Fibroblast of lung (primary cell): ENCODE measurements at places on chromosomes 12 and 14. TPM values are rescaled to one million over a fixed set of nuclear protein-coding genes. Genes with fewer than 3 reads are reported as not detected.

Gene CLEC6A
- not detected in 2 replicates for total RNA-seq

Gene MMP14
- 346 and 375 TPM in 2 replicates for total RNA-seq

Gene GUCY2C
- not detected in 2 replicates for total RNA-seq

Gene NKX2-1
- total RNA-seq: not detected in 2 replicates

Gene RD3L
- total RNA-seq: not detected in 2 replicates

Gene FICD
- 8.2 and 8.6 TPM in 2 replicates for total RNA-seq

Gene LALBA
- total RNA-seq: not detected in 2 replicates

Gene RNU7-1
- not detected in 2 replicates for total RNA-seq

Gene CEBPE
- total RNA-seq: not detected in 2 replicates

Gene HSPA2
- total RNA-seq: 9.9 and 12.8 TPM in 2 replicates

Gene FNTB
- 6.9 and 8.8 TPM in 2 replicates for total RNA-seq

Gene A2M
- total RNA-seq: 95.0 and 239 TPM in 2 replicates

Gene STYK1
- under 0.01 TPM in 1 of 2 replicates, not detected in the other for total RNA-seq

Gene RNASE4
- total RNA-seq: 20.0 and 22.1 TPM in 2 replicates

Gene ANKS1B
- total RNA-seq: 0.51 and 0.83 TPM in 2 replicates

Gene KIF26A
- under 0.01 and 2.0 TPM in 2 replicates for total RNA-seq

Gene ATL1
- total RNA-seq: 6.9 and 16.2 TPM in 2 replicates
